GDM1 (cell line): ENCODE measurements at places on chromosomes 11 and 22.

GRCh38 chr11:78397398-78397797, 20.2 kb downstream of the GAB2 start:
- DNase-seq: peak; percentile 47

DNA sequence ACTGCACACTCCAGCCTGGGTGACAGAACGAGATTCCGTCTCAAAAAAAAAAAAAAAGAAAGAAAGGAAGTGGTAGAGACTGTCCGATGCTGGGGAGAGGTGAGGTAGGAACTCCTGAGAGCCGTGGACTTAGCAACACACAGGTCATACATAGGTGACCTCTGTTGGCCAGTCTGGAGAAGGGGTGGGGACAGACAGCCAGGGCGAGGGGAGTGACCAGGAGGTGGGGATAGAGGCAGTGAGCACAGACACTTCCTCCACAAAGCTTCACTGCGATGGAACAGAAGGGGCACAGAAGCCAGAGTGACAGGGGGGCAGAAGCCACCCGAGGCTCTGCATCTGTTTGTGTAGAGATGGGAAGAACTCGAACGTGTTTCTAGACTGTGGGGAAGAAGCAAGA, 47.1 kb downstream of the MYH9 start:
- no peak for DNase-seq

- DNase-seq: peak; percentile 47
Measured at GRCh38 chr11:5809905-5810795, 1.4 kb downstream of the OR52N2 start.

GRCh38 chr11:69204246-69204940, 48.7 kb downstream of the SMIM38 start:
- DNase-seq: no peak

DNA sequence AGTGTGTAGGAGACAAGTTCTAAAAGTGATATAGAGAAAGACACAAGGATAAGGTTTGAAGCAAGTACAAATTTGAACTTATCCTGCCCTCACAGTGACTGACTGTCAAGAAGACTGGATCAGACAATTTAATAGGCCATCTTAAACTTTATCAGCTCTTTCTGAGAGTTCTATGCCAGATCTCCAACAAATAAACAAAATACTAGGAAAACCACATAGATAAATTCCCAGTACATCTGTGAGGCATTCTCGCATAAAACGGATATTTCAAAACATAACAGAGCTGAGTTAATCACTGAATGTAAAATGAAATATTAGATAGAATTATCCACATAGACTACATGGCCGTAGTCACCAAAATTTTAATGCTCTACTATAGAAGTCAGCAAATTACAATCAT, 120.9 kb upstream of the LUZP2 start:
- DNase-seq: no peak

DNA sequence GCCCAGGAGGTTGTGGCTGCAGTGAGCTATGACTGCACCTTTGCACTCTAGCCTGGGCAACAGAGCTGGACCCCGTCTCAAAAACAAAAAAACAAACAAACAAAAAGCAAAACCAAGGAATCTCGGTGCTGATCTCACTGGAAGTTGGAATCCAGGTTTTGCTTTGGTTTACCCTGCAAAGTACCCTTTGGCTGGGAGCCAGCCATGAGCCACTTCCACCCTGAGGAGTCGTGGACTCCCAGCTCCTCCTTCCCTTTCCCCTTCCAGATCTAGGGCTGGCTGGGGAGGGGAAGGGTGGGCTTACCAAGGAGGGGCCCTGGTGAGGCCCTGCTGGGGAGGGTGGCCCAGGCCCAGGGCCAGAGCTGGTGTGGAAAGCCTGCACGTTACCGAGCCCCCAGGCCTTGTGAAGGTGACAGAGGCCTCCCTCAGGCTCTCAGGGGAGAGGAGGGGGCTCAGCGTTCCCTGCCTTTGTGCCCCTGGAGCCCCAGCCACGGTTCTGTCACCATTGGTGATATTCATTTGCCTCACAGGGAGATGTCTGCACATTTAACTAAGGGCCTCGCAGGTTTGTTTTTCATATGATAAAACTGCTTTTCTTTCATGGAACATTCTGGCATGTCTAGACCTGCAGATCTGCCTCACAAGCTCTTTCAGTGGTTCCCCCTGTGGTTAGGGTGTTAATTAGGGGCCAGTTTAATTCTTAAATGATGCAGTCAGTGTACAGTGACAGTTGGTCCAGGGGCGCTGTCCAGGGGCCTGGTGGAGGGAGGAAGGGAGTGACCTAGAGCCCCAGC, 29.0 kb downstream of the FBLN1 start:
- DNase-seq: no peak

DNA sequence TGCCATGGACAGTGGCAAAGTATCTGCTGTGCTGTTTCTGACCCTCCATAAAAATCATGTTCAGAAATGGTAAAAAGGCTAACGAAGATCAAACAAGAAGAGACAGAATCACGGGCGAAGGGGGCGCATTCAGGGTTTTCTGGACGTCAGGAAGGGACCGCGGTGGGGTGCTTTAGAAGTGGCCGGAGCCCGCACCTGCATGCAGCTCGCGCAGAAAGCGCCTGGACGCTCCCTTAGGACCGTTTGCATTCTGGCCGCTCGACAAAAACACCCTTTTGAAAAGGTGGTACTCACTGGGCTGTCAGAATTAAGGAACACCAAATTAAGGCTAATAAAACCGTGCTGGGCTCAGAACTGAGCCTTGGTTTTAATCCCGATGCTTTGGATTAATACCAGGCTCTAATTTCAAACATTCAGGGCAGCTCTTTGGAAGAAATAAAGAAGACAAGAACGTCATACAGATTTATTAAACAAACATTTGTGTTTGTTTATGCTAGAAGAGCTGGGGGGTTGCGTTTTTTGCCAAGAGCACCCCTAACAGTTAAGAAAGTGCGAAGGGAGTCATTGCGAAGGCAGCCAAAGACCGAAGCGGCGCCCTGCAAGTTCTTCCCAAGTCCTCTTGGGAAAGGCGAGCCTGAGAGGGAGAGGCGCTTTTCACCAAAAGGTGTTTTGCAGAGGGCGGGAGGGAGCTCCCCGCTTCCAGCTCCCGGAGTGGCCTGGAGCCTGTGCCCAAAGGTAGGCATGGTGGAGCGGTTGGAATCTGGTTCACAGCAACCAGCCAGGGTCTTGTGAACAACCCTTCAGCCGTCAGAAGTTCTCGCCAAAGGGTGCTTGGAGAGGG, 47.7 kb upstream of the DBX1 start:
- no peak for DNase-seq

- DNase-seq: no peak
Measured at GRCh38 chr11:33716243-33716642, 15.6 kb upstream of the C11orf91 start.

DNA sequence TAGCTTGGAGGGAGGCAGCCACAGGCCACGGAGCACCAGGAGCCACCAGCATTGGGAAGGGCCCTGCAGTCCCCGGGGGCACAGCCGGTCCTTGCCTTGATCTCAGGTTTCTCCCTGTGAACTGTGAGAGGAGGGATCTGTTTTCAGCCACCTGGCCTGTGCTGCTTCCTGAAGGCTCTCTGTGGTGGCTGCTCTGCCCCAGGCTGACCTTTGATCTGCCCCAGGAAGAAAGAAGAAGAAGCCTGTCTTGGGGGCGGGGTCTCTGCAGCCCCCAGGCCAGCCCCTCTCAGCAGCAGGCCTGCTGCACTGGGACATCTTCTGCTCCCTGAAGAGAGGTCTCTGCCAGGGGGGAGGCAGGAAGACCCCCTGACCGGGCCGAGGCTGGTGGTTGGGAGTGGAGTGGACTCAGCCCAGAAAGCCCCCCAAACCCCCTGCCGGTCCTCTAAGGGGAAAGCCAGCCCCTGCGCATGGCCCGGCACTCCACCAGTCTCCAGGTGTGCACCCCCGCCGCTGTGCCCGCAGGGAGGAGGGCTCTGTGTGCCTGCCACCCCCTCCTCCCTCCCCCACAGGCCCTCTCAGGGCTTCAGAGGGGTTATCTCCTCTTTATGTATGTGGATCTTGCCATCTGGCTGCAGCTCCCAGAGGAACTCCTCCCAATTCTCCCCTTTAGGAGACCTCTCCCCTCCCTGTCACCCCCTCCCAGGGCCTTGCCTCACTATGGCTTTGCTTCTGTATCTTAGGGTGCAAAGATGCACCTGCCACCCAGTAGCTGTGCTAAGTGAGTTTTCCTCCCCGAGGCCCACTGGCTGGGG, 675.3 kb downstream of the BRD1 start:
- no peak for DNase-seq
